Endodermal cell (in vitro differentiated cells): ENCODE measurements at places on chromosomes 2 and 18. TPM values are rescaled to one million over a fixed set of nuclear protein-coding genes. Genes with fewer than 3 reads are reported as not detected.

GRCh38 chr2:2580341-2580740, 249.3 kb upstream of the MYT1L start:
- DNase-seq = peak; percentile 17

DNA sequence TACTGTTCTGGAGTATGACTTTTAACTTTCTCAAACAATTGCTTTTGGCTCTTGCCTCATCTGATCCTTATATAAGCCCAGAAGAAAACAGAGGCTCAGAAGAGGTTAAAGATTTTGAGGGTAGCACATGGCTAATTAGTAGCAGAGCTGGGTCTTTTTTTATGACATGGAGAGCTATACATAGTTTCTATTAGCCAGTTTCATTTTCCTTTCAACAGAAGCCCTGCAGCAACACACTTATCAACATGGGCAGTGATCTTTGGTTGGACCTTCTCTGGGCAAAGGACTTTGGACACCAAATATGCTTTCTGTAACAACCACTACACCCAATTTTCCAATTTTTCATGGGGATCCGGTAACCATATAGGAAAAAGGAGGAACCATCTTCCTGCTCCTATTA, 64.9 kb downstream of the NCKAP5 start:
- no peak for DNase-seq

DNA sequence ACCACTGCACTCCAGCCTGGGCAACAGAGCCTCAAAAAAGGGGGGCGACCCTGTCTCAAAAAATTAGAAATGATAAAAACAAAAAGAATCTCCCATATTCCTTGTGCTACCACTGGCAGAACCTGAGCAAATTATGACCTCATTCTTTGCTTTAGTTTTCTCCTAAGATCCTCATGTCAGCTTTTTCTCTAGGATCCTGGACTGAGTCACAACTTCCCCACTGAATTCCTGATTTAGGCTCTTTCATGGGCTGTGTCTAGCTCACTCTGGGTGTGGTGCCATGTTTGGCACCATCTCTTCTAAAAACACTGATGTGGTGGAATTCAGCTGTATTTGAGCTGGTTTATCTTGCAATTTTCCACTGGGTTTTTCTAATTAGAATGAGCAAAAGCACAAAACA, 37.1 kb downstream of the EXOC6B start:
- no peak for DNase-seq

GRCh38 chr2:6924924-6925409, 7.8 kb downstream of the RNF144A start:
- DNase-seq = no peak

SLC19A3 gene
- total RNA-seq = 0.68 and 0.86 TPM in 2 replicates

GRCh38 chr18:35132021-35132902, 91.0 kb downstream of the MAPRE2 start:
- no peak for DNase-seq

- peak; percentile 79 for DNase-seq
These were observed 64.2 kb downstream of the VRK2 start for GRCh38 chr2:58110765-58111164.

FAHD2A gene
- 43.2 to 47.4 TPM (median 45.2 TPM) in 3 replicates for total RNA-seq

PTPN18 gene
- total RNA-seq = 15.8 and 16.4 TPM in 2 replicates

GRCh38 chr2:31168291-31168690, 30.1 kb upstream of the GALNT14 start:
- no peak for DNase-seq

DNA sequence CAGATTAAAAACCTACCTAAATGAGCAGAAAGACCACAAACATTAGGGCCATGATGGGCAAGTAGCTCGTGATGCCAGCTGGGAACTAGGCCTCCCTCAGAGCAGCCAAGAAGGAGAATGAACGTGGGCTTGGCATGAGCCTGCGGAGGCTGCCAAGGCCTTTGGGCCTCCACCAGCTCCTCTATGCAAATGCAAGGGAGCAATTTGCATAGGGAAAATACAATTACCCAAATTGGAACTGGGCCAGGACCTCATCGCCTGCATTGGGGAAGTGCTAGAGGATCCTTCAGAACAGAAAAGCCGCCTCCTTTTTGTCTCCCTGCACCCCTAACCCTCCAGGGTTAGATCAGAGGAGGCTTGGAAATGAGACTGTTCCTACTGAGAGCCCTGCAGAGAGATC, 326.4 kb downstream of the SMAD2 start:
- DNase-seq = no peak

DNA sequence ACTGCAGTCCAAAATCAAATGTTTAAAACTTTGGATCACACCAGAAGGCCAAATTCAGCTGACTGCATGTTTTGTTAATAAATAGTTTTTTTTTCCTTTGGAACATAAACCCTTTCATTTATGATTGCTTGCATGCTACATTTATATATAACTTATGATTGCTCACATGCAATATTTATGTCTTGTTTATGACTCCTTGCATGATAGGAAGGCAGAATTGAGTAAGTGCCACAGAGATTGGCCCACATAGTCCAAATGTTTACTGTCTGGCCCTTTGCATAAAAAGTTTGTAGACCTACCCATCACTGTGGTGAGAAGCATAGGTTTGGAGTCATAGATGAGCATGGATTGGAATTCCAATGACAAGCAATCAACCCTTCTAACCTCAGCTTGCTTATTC, 30.8 kb downstream of the WDFY1 start:
- DNase-seq = no peak

GRCh38 chr2:22996911-22997310, 388.1 kb upstream of the KLHL29 start:
- DNase-seq = no peak

GRCh38 chr2:207289295-207290018, 123.7 kb upstream of the KLF7 start:
- DNase-seq = no peak

MOCOS gene
- 0.51 to 1.0 TPM (median 0.66 TPM) in 3 replicates for total RNA-seq

DNA sequence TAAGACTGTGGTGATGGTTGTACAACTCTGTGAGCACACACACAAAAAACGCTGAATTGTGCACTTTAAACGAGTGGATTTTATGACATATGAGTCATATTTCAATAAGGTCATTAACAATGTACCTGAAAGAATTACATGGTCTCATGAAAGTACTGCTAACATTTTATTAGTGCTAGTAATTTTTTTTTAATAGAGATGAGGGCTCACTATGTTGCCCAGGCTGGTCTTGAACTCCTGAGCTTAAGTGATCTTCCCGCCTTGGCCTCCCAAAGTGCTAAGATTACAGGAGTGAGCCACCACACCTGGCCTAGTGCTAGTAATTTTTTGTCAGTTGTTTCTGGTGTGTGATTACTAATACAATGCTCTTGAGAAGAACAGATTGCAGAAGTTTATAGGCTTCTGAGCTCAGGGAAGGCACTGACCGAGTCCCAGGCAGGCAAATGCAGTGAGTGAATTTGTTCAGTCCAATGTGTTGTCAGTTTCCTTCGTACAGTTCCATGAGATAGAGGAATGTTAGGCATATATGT, 177.0 kb downstream of the TGIF1 start:
- DNase-seq = peak; percentile 22

DNA sequence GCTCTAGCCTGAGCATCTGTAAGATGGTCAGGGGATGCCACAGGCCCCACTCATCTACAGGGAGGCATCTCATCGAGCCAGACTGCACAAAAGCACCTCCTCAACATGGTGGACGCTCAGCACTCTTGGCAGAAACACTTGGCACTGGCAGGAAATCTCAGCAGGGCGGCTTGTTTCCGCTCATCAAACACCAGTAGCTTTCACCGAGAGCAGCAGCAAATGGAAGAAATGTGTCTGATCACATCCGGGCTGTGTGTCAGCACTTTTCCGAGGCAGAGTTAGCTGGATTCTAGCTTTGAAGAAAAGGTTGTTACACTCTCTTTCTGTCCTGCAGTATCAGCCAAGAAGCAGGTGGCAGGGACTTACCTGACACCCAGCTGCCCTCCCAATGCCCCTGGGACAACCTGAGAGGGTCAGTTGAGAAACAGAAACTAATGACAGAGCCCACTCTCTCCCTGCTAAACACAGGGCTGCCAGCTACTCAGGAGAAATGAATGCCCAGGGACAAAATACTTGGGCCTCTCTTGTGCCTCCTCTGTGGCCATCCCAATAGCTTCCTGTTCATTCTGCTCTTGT, 68.9 kb upstream of the FZD7 start:
- DNase-seq = no peak

DNA sequence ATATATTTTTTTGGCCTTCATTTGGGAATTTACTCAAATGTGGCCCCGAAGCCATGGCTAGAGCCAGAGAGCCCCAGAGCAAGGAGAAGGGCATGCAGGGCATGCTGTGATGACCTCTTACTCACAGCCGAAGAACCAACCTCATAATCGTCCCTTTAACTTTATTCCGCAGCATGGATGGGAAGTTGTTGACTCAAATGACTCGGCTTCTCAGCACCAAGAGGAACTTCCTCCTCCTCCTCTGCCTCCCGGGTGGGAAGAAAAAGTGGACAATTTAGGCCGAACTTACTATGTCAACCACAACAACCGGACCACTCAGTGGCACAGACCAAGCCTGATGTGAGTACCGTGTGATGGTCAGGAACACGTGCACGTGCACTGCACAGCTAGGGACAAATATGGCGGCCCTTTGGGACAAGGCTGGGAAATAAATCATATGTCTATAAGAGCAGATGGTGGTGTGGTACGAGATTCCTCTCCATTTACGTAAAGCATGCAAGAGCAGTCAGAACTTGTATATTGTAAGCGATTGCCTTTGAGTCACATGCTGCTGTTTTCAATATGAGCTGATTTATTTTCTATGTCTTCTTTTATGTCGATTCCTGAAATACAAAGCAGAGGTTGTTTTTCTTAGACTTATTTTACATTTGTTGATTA, 280.9 kb downstream of the NEDD4L start:
- DNase-seq = no peak
